Fibroblast of skin of right biceps (primary cell): ENCODE measurements at places on chromosomes 7 and 10.

DNA sequence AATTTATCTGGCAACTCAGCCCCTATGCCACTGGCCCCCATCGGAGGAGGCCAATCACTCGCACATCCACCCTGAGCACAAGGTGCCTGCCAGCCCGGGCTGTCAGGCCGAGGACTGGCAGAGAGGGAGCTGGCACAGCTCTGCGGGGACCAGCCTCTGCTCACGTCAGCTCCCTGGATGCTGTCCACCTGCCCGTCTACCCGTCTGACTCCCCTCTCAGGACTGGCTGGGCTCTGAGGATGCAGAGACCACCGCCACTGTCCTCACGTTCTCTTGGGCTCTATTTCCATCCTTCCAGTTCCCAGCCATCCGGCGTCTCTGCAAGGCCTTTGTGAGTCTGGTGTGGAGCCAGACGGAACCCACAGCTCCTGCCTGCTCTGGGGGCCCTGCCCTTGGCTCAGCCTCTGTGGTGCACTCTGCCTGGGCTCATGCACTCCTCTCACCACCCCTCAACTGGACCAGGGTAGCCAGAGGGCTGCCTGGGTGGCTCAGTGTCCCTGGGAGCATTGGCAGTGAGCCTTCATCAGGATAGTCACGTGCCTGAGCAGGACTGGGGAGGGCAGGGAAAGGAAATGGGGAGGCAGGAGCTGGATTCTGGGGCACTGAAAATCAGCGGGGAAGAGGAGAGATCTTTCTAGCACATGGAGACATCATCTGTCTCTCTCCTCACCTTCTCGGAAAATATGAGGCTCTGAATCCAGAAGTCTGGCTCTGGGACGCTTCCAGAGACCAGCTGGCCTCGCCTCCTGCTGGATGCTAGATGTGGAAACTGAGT is 38.0 kb upstream of the PCBD1 start:
- no peak for DNase-seq

- DNase-seq: no peak
These were observed 7.4 kb upstream of the LAMB1 start for GRCh38 chr7:108010377-108010776.

- DNase-seq: no peak
These were observed 47.6 kb upstream of the ZPBP start for GRCh38 chr7:50140688-50141087.

DNA sequence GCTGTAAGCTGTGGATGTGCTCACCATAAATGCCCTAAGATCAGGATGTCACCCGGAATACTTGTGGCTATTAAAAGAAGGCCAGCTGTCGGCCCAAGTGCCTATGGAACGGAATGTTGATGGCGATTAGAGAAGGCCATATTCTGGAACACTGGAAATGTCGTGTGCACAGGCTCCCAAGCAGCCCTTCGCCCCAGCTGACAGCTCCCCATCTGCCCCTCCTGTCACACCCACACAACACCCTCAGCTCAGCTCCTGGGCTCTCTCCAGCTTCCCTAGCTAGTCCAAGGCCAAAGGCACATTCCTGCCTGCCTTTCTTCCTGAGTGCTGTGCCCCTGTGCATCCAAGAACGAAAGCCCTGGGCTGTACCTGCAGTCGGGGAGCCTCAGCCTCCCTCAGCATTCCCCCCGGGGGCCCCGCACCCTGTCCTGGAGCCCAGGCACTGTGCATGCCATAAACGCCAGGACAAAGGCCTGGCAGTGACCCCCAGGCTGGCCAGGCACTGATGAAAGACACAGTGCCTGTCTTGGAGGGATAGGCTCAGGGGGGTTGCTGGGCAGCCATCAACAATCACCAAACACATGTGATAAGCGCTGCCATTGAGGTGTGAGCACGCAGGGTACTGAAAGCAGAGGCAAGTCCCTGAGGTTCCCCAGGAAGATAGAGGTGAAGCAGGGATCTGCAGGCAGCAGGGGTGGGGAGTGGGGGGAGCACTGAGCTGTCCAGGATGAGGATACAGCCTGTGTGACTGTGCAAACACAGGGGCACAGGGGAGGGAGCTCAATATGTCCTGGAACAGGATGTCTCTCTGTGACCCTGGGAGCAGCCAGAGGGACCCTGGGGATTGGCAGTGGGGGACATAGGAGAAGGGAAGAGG is 3.7 kb upstream of the LDB3 start:
- no peak for DNase-seq

- no peak for DNase-seq
These were observed 23.7 kb upstream of the NUB1 start for GRCh38 chr7:151317936-151318335.

DNA sequence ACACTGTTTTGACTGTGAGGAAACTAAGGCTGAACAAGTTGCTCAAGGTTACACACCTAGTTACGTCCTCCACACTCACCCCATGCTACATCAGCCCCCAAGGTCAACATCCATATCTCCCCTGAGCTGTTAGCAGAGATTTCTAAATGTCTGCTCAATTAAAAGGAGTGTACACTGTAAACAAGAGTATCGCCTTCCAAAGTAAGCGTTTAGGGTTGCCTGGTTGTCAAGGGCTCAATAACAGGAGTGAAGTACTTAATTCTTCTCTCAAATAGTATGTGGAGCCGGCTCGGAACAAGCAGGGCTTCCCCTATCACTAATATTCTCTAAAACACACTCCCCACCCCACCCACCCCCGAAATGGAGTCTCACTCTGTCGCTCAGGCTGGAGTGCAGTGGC is 412.8 kb upstream of the GALNT17 start:
- no peak for DNase-seq

DNA sequence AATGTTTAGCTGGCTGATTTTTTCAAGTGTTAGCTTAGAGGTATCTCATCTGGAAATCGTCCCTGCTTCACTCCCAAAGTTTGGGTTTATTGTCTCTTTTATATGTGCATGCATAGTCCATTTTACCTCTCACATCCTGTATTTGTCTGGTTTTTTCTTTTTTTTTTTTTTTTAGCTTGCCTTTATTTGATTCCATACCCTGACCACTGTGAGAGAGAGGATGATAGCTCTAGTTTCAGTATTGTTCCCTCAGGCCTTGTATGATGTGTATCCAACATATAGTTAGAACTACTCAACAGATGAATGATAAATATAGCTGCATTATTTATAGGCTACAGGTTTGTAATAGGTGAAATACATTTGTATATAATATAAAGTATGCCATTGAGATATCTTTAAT is 29.9 kb downstream of the PCGF5 start:
- DNase-seq: no peak

DNA sequence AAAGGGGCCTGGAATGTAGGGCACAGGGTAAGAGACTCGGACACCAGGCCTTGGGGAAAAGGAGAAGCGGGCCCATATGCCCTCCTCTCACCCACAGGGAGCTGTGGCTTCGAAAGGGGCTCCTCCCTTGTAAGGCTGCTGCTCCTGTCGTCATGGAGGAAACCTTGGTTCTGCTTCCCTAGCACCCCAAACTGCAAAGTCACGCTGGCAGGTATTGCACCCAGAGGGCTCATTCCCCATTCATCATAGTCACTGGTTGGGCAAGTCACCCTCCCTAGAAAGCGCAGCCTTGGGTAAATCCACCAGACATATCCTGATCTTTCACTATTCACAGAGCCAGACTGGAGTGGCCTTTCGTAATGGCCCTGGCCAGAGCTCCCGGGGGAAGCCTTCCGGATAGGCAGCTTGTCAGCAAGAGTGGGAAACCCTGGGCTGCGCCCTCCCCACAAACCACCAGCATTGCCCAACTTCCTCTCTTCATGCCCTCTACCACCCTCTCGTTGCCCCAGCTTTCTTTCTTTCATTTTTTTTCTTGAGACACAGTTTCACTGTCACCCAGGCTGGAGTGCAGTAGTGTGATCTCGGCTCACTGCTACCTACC is 121.0 kb downstream of the HIP1 start:
- DNase-seq: no peak

DNA sequence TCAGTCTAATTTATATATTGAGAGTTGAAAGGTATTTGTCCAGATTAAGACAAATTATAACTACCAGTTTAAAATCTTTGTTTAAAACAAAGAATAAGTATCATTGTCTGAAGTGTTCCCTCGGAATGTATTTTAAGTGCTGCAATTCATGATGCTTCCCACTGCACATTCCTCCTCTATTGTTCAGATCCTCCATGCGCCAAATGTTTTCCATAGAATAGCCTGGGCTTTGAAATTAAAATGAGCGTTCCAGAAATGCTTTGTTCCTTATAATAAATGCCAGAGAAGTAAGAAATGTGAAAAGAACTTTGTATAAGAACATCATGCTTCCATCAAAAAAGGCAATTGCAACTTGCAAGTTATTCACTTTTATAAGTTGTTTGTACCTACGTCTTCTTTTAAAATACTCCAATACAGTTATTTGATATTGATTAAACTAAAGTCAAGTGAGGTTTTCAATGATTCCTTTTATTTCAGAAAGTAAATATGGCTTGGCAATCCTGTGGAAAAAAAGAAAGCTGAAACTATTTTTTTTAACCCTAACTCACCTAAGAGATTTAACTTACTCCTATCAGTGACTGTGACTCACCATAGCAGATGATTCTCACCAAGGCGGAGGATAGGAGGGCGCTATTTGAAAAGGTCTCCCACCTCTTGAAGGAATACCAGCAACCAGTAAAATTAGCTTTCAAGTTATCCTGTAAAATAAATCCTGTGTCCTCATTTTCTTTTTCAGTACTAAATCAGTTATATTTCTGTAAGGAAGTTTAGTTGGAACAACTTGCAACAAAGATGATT is 85.8 kb downstream of the CTNNA3 start:
- peak; percentile 87 for DNase-seq

- DNase-seq: no peak
These were observed 247.8 kb downstream of the OTUD1 start for GRCh38 chr10:23686722-23687121.

DNA sequence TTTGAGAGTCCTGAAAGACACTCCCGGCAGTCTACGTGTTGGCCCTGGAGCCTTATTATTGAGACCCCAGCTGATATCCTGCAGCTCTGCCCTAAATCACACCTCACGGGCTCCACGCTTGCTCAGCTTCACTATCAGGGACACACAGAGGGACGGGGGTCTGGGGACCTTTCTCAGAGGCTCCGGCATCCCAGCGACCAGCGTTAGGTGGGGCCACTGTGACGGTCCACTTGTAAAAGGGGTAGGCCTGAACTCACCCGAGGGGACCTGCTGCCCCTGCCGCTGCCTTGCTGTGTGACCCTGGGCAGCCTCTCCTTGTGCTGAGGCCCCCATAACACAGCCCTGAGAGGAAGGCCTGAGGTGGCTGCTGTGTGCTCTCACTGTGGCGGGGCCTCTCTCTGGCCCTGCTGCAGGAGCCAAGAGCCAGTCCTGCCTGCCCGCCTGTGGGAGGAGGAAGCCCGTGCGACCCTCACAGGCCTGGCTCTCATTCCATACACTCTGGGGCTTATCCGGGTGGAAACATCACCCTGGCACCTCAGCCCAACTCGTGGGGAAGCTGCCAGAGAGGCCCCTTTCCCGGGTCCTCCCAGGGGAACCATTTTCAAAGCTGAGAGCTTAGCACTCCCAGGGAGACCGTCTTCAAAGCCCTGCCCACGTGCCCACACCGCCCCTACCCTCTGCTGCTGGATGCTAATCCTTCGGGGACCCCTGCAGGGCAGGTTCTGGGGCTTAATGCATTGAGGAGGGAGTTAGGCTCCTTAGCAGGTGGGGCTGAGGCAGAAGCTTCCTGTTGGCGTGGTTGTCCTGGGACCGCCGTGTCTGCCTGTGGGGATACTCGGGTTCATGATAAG is 21.7 kb downstream of the AQP1 start:
- DNase-seq: no peak

- peak; percentile 15 for DNase-seq
These were observed 515 bp downstream of the BEND7 start for GRCh38 chr10:13528123-13528874.

DNA sequence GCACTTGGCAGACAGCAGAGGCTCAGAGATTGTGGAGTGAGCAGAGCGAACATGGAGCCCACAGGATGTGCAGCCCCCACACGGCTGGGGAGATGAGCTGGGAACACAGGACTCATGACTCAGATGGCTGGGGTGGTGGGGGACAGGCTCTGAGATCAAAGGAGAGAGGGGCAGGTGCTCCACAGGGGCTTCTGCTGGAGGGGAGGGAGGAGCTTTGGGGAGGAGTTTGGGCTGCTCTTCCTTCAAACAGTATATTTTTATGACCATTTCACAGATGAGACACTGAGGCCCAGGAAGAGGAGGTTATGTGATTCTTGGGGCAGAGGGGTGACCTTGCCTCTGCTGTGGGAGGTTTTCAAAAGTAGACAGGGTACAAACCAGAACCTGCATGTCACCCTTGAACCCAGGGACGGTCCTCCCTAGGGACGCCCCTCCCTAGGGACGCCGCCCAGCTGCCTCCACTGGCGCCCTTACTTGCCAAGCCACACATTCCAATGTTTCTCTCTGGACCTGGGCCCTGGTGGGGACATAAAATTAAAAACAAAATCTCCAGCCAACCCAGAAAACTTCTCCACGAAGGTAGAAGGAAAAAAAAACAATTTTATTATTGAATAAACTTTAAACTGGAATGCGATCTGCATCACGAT is 981 bp upstream of the CRYGN start:
- DNase-seq: no peak

DNA sequence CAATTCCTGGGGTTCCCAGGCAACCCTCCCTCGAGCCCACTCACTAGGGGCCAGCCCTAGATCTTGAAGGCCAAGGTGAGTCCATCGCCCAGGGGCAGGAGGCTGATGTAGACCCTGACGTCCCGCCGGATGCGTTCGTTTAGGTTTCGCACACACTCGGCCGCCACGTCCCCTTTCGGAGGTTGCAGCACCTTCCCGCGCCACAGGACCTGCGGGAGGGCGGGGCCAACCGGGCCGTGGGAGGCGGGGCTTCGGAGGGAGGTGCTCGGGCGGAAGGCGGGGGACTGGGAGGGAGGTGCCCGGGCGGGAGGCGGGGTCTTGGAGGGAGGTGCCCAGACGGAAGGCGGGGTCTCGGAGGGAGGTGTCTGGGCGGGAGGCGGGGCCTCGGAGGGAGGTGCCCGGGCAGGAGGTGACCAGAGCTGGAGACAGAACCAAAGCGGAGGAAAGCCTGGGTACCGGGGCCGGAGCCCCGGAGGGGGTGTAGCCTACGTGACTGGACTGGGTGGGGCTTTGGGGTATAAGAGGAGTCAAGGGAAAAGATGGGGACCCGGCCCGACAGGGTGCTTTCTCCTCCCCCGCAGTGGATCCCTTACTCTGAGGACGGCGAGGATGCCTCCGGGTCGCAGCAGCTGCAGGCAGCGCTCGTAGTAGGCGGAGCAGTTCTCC is 1.6 kb downstream of the COMTD1 start:
- peak; percentile 87 for DNase-seq

- DNase-seq: peak; percentile 26
These were observed 117.9 kb downstream of the NPY start for GRCh38 chr7:24401628-24402593.
